T1000 (cell line): ENCODE measurements at places on chromosomes 12 and 14.

- peak; percentile 84 for DNase-seq
Measured at GRCh38 chr12:120356567-120357030, 12.4 kb downstream of the MSI1 start.

- DNase-seq, result no peak
Measured at GRCh38 chr12:113601656-113602263, 130.1 kb upstream of the LHX5 start.

DNA sequence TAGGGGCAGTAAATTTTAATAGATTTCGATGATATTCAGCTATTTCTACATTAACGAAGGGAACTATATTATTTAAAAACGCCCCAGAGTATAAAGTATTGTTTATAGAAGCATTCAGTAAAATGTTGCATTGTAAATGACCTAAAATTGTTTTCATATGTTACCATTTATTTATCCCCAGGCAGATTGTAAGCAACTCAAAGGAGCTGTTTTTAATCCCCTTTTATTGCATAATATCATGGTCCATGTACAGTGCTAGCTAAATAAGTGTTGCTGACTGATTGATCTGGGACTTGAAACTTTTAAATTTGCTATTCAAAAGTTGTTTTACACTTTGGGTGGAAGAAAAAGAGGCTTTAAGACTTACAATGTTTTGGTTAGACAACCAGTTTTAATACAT is 199.0 kb upstream of the SLC38A2 start:
- no peak for DNase-seq

DNA sequence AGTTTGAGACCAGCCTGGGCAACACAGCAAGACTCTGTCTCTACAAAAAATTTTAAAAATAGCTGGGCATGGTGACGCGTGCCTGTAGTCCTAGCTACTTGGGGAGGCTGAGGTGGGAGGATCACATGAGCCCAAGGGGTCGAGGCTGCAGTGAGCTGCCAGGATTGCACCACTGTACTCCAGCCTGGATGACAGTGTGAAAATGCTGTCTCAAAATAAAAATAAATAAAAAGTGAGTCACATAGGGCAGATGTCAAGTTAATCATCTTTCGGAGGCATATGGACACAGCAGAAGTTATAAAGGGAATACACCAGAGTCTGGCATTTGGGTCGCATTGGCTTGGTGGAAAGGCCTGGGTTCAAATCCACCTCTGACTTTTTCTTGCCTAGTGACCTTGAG is 92.7 kb downstream of the PHETA1 start:
- DNase-seq, result no peak

DNA sequence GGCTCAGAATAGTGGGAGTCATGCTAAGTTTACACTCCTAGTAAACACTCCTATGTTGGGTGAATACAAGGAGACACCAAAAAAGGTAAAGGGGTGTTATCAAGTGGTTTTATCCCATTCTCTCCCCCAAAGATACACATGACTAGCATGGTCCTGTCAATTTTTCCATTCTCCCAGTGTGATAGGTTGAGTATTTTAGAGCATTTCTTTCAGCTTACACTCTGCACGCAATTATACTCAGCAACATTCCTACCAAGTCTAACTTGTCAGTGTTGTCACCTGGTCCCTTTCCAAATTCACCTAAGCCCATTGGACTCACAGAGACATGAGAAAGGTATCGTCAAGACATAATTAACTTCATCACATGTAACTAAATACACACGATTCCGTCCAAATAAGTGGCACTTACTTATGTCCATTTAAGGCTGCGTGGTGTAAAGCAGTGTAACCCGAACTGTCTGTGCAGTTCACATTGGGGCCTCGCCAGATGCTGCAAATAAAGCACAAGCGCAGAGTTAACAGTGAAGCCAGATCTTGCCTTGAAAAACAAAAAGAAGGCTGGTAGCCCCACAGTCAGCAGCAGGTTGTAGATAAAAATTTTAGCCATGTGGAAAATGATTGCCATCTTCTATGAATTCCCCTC is 159.7 kb downstream of the ANKS1B start:
- DNase-seq, result no peak

DNA sequence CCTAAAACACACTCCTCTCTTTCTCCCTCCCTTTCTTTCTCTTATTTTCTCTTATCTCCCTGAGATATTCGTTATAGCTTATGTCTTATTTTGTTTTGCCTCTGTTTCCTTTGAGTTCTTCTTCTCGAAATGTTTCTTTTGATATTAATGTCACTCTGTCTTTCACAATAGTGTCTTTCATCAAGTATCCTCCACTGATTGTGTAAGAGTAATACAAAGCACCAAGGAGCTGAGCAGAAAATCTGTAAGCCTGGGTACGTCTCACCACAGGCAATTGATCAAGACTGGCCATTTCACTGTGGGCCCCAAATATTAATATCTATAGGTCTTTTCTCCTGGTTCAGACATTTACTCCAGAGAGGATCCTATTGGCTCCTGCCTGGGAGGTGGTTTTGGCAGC is 4.8 kb upstream of the LYZ start:
- DNase-seq, result no peak

DNA sequence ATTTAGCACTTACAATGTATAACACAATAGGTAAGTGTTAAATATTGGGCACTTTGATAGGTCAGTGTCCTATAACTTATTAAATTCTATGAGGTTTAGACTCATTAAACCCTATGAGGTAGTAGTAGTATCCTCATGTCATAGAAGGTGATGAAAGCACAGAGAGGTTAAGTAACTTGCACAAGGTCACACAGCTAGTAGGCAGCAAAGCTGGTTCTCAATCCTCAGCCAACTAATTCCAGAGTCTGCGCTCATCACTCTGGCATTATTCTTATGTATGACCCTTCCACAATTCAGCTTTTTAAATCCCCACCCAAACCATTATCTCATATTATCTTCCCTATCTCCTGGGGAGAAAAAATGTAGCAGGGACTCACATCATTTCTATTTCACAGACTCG is 141.1 kb downstream of the KSR2 start:
- no peak for DNase-seq

DNA sequence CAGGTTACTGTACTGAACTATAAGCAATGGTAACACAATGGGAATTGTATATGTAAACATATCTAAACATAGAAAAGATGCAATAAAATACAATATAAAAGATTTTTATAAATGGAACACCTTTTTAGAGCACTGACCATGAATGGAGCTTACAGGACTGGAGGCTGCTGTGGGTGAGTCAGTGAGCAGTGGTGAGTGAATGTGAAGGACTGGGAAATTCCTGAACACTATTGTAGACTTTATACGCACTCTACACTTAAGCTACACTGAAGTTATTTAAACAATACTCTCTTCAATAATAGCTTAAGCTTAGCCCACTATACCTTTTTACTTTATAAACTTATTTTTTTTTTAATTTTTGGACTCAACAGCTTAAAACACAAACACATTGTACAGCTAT is 313.5 kb downstream of the KCNC2 start:
- DNase-seq, result no peak

GRCh38 chr12:91007531-91008290 is 2.9 kb upstream of the EPYC start:
- no peak for DNase-seq

- DNase-seq, result no peak
Measured at GRCh38 chr14:99549684-99550083, 54.3 kb downstream of the CCDC85C start.

GRCh38 chr12:9244894-9245293 is 36.7 kb upstream of the PZP start:
- no peak for DNase-seq

DNA sequence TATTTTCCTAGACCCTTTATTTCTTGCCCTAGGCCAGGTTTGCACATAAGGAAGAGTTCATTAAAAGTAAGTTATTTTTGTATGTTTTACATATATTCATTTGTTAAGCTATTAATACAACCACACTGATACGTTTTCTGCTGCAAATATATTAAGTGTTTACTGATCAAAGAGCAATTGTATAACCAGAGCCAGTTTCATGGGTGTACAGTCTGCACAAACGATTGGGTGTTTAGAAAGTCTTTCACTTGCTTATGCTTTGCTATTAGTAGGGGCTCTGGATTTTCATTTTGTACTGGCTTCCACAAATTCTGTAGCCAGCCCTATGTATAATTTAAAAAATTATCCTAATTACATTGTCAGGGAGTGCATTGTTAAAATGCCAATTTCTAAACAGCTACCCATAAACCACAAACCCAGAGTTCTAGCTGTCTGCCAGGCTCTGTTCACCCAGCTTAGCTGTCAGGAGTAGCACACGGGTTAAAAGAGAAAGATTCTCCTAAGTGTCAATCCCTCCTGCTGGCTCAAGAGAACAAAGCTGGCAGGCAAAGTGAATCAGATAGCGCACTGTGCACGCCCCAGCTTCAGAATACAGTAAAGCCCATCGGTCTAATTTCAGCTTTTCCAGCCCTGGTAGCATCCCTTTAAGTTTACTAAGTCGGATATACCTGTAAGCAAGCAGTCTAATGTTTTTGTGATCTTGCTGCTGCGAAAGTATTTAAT is 151.0 kb upstream of the LMO3 start:
- no peak for DNase-seq
